ENCODE measurements at places on chromosomes 2 and 18. TPM values are rescaled to one million over a fixed set of nuclear protein-coding genes. Genes with fewer than 3 reads are reported as not detected.

DNA sequence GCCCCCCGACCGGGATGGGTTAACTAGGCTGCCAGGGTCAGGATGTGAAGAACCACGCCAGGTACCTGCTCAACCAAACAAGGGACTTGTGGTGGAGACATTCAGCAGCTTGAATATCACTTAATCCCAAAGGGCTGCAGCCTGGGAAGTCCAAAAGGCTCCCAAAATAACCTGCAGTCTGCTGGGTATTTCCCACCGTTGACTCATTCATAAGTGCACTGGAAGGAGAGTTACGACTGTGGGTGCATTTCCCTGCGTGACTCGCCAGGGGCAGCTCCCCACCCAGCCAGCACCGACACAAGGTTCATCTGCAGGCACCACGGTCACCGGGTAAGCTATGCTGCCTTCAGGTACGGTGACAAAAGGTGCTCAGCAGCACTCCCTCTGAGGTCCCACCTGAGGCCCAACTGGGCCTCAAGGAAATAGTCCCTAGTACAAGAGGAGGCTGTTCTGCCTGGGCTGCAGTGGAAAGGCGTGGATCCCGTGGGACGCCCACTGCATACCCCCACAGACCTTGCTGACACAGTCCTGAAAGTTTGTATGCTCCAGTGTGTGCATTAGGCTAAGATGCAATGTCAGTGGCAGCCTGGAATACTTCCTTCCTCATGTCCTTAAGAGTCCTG, 86.5 kb downstream of the UXS1 start:
- DNase-seq = no peak
- H3K27me3 ChIP-seq = no peaks in the 10 kb centered on the region
- H3K4me1 ChIP-seq = peaks cover 4% of the 10 kb centered on the region
- H3K27ac ChIP-seq = no peak overlapping the region

DNA sequence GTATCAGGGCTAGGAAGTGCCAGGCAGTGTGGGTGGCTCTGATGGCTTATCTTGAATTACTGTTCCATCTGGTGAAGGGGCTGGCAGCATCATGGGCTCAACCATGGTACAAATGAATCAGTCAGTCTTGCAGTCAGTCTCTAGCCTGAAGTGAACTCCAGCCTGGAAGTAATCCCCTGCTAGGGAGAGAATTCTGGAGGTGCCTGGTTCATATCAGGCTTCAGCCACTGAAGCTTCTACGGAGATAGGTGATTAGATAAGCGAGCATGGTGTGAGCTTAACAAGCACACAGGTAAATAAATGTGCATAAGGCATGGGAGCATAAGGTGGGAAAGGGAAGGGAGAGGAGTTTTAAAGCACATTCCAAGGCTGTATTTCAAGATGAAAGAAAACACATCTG, 541.7 kb downstream of the MBD2 start:
- H3K27ac ChIP-seq = no peak overlapping the region
- no peak for DNase-seq
- H3K4me3 ChIP-seq = no peak overlapping the region
- no peaks in the 10 kb centered on the region for H3K27me3 ChIP-seq
- H3K4me1 ChIP-seq = no peaks in the 10 kb centered on the region
- H3K36me3 ChIP-seq = no peaks in the 10 kb centered on the region

DNA sequence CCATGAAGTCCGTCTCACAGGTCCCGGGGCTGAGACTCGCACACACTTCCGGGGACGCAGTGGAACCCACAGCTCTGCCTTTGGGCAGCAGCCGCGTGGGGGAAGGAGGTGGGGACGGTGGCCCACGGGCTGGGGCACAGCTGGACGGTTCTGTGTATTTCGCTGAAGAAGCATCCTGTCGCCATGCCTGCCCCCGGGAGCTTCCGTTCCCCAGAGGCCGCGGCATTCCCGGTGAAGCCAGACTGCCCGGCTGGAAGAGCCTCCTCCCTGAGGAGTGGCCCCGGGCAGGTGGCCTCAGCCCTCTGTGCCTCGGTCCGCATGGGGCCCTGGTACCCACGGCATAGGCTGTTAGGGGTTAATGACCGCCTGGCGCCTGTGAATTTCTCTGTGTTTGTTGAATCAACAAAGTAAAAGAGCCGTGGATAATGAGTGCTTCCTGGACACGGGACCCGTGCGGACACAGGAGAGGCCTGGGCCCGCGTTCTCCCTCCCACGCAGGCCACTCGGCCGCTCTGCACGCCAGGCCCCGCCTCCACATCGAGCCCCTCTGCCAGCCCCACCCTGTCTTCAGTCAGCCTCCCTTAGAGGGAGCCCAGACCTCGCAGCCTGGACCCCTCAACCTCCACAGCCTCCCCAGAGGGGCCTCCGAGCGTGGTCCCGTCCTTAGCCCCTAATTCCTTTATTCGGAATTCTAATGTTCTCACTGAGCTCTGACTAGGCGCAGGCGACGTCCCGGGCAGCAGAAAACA, 51.0 kb downstream of the KCNG2 start:
- no peak overlapping the region for H3K4me3 ChIP-seq
- H3K27me3 ChIP-seq = no peaks in the 10 kb centered on the region
- H3K27ac ChIP-seq = no peak overlapping the region
- DNase-seq = no peak
- no peaks in the 10 kb centered on the region for H3K36me3 ChIP-seq
- H3K4me1 ChIP-seq = no peaks in the 10 kb centered on the region

DNA sequence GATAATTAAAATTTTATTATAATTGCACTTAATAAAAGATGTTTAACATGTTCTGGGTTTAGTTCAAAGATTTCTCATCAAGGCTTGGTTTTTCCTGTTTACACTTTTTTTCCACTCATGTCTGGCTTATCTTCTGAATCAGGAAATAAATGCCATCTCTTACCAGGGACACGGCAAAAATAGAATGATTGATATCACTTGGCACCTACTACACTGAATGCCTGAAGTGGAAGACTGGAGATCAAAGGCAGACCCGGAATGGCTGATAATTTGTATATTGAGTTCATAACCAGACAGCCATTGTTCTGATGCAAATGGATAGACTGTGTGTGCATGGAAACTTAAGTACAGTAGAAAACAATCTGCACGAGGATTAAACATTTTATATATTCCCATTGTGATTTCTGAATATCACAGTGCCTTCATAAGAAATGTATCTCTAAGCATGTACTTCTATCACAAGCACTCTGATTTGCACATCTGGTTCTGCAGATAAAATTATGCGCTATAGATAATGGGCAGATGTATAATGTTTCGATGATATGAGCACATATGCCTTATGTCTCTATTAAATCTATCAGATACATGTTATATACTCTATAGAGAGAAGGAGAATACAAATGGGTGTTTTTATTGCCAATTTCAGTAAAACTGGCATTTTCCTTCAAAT, 304.8 kb downstream of the RND3 start:
- no peak overlapping the region for H3K4me3 ChIP-seq
- no peak for DNase-seq
- no peaks in the 10 kb centered on the region for H3K4me1 ChIP-seq
- H3K36me3 ChIP-seq = no peaks in the 10 kb centered on the region
- H3K27ac ChIP-seq = no peak overlapping the region

- DNase-seq = no peak
- no peaks in the 10 kb centered on the region for H3K27me3 ChIP-seq
- no peaks in the 10 kb centered on the region for H3K4me1 ChIP-seq
- peaks cover 57% of the 10 kb centered on the region for H3K36me3 ChIP-seq
- no peak overlapping the region for H3K27ac ChIP-seq
Measured at GRCh38 chr2:233267516-233268245, 16.2 kb downstream of the ATG16L1 start.

DNA sequence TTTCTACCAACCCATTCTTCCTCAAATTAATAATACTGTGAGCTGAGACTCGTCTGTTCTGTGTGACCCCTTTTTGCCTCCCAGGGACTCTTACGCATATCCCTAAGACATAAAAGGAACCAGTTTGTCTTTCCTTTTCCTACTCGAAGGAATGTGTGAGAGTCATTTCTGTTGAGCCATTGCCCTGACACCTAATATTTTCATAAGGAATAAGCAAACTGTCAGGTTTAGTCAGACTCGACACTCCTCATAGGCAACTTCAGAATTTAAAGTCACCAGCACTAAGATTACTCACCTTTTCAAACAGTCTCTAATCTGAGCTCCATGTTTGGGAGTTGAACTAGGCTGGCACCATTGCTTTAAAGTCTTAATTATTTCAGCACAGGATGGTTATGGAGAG, 305.5 kb downstream of the IKZF2 start:
- no peak overlapping the region for H3K4me3 ChIP-seq
- H3K27ac ChIP-seq = no peak overlapping the region
- DNase-seq = no peak
- no peaks in the 10 kb centered on the region for H3K36me3 ChIP-seq
- no peaks in the 10 kb centered on the region for H3K27me3 ChIP-seq

GRCh38 chr2:105517814-105518705, 119.2 kb upstream of the FHL2 start:
- no peak for DNase-seq
- H3K4me3 ChIP-seq = no peak overlapping the region
- H3K27ac ChIP-seq = no peak overlapping the region
- no peaks in the 10 kb centered on the region for H3K36me3 ChIP-seq
- H3K27me3 ChIP-seq = no peaks in the 10 kb centered on the region

DNA sequence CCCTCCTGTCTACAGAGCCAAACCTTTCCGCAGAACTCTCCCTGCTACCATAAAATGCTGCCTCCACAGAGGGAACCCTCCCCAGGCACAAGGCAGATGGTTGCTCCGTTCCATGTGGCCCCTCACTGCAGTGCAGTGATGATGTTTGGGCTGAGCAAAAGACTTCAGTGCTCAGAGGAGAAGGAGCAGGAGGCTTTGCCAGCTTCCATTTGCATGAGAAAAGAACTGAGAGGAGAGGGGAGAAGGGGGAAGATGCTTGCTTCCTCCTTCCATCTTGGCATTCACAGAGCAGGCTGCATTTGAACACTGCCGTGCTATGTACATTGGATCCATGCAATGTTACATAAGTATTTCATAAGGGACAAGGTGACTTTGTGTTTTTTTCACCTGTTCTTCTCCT, 46.6 kb upstream of the TMEM200C start:
- H3K4me3 ChIP-seq = no peak overlapping the region
- no peaks in the 10 kb centered on the region for H3K4me1 ChIP-seq
- no peaks in the 10 kb centered on the region for H3K36me3 ChIP-seq
- H3K27me3 ChIP-seq = no peaks in the 10 kb centered on the region
- no peak for DNase-seq

DNA sequence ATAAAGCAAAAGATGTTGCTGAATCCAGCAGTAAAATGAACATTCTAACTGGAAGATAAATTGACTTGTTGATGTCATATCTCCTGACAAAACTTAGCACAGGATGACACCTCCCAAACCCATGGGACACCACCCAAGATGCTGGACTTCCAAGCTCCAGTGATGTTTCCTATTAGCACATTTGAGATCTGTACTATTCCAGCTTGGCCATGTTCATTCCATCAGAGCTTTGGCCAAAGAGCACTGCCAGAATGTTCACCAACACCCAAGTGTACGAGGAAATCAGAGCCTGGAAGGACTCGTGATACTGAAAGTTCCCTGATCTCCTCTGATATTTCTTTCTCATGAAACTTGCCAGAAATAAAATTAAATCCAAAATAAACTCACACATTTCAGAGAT, 44.7 kb downstream of the PID1 start:
- no peak for DNase-seq
- H3K27me3 ChIP-seq = no peaks in the 10 kb centered on the region
- H3K27ac ChIP-seq = no peak overlapping the region
- H3K4me1 ChIP-seq = no peaks in the 10 kb centered on the region
- no peaks in the 10 kb centered on the region for H3K36me3 ChIP-seq

- DNase-seq = no peak
- H3K36me3 ChIP-seq = no peaks in the 10 kb centered on the region
- no peaks in the 10 kb centered on the region for H3K27me3 ChIP-seq
Measured at GRCh38 chr2:128735296-128735960, 416.8 kb upstream of the HS6ST1 start.

GRCh38 chr18:41719808-41720207, 235.2 kb upstream of the PIK3C3 start:
- no peak overlapping the region for H3K27ac ChIP-seq
- no peak overlapping the region for H3K4me3 ChIP-seq
- H3K27me3 ChIP-seq = no peaks in the 10 kb centered on the region
- no peaks in the 10 kb centered on the region for H3K4me1 ChIP-seq
- no peak for DNase-seq

Gene SAG
- not detected for total RNA-seq

Gene SPATA3
- total RNA-seq = not detected

Gene TBC1D8
- 47.9 TPM for total RNA-seq

Gene DSG3
- not detected for total RNA-seq

Gene OR6B2
- not detected for total RNA-seq
